ENCODE measurements at places on chromosomes 12 and 14. TPM values are rescaled to one million over a fixed set of nuclear protein-coding genes. Genes with fewer than 3 reads are reported as not detected.

TMEM229B gene
- total RNA-seq: 4.8 TPM

DNA sequence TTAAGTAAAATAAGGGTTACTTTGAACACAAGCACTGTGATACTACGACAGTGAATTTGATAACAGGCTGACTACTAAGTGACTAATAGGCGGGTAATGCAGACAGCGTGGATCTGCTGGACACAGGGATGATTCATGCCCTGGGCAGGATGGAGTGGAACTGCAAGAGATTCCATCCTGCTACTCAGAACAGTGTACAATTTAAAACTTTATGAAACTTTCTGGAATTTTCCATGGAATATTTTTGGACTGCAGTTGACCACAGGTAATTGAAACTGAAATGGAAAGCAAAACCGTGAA, 46.0 kb downstream of the YEATS4 start:
- H3K27me3 ChIP-seq: no peaks in the 10 kb centered on the region
- H3K27ac ChIP-seq: no peak overlapping the region
- H3K36me3 ChIP-seq: no peaks in the 10 kb centered on the region
- peak; percentile 75 for DNase-seq
- no peaks in the 10 kb centered on the region for H3K4me1 ChIP-seq

- H3K27ac ChIP-seq: no peak overlapping the region
- DNase-seq: no peak
- H3K27me3 ChIP-seq: no peaks in the 10 kb centered on the region
- no peaks in the 10 kb centered on the region for H3K4me1 ChIP-seq
- no peak overlapping the region for H3K4me3 ChIP-seq
- H3K36me3 ChIP-seq: no peaks in the 10 kb centered on the region
These were observed 13.0 kb upstream of the PSMD9 start for GRCh38 chr12:121875582-121875981.

DNA sequence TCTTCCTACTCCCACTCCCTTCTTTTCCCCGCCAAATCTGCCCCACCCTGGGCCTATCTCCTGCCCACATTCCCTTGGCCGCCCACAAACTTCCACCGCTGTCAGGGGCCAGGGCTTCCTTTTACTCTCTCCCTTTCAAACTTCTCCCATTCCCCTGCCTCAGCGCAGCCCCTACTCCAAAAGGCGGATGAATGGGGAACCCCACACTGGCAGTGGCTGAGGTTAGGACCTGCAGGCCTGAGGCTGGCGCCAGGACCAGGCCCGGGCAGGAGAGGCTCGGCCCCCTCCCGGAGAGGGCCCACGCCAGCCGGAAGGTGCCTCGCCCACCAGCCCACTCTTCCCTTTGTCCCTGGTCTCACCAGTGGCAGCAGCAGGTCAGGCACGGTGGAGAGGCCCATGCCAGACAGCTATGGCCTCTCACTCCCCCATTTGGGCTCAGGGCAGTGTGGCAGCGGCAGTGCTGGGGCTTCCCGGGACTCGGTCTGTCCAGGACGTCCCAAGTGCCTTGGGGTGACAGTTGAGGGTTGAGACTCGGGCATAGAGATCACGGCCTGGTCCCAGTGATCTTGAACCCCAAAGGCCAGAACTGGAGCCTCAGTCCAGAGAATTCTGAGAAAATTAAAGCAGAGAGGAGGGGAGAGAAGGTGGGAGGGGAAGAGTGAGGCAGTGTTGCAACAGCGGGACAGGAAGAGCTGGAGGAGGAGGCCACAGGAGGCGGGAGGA, at the start of gene TNFRSF1A:
Gene TNFRSF1A, minus strand, starts transcription at position 660 of the 723 bp plus-strand sequence. Its CDS starts 262 bp downstream, at position 398.
- peak within 1 kb of the TSS; percentile 32 for H3K4me3 ChIP-seq
- no peaks in the 10 kb centered on the region for H3K27me3 ChIP-seq
- no peak for DNase-seq
- no peaks in the 10 kb centered on the region for H3K36me3 ChIP-seq

- H3K27me3 ChIP-seq: no peaks in the 10 kb centered on the region
- peak overlapping the region; percentile 23 for H3K27ac ChIP-seq
- H3K36me3 ChIP-seq: peaks cover 6% of the 10 kb centered on the region
- H3K4me3 ChIP-seq: no peak overlapping the region
These were observed 118.0 kb downstream of the GCH1 start for GRCh38 chr14:54784657-54785056.

DNA sequence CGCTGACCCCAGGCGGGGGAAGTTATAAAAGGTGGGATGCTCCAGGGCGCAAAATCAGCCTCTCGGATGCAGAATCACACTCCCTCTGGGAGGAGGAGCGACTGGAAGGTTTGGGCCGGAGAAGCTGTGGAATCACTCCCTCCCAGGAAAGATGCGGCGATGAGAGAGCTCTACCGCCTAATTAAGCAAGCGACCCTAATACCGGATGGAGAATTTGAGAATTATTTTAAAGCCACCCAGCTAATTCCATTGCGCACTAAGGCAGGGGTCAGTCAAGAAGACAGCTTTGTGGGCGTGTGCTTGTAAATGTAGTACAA, 1.9 kb downstream of the COL2A1 start:
- H3K36me3 ChIP-seq: no peaks in the 10 kb centered on the region
- H3K27ac ChIP-seq: no peak overlapping the region
- DNase-seq: no peak
- no peak overlapping the region for H3K4me3 ChIP-seq
- H3K27me3 ChIP-seq: no peaks in the 10 kb centered on the region
- no peaks in the 10 kb centered on the region for H3K4me1 ChIP-seq

- H3K4me1 ChIP-seq: peaks cover 14% of the 10 kb centered on the region
- no peak overlapping the region for H3K4me3 ChIP-seq
- H3K27ac ChIP-seq: peak overlapping the region; percentile 84
- no peaks in the 10 kb centered on the region for H3K36me3 ChIP-seq
These were observed 201.6 kb upstream of the TMEM260 start for GRCh38 chr14:56378046-56378445.

GPN3 gene
- 14.5 TPM for total RNA-seq

DNA sequence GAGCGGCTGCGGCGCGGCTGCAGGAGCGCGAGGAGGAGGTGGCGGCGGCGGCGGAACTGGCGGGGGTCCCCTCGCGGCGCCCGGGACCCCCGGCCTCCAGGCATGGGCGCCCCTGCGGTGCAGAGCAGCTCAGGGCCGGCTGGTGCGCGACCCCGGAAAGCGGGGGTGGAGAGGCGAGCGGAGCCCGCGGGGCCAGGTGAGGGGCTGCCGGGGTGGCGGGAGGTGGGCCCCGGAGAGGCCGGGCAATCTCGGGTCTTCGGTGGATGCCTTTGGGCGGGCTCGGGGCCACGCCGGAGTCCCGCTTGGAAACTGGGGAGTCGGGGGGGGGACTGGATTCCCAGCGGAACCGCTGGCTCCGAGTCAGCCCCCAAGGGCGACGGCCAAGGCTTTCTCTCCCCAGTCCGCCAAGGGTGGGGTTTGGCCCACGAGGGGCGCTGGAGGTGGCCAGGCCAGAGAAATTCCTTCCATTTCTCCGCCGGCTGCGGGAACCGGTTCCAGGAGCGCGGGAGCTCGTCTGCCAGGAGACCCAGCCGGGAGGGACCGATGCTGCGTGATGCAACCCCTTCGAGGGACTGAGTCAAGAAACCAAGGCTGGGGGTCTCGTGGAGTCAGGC, 13.9 kb upstream of the NR4A1 start:
- H3K4me1 ChIP-seq: no peaks in the 10 kb centered on the region
- peak overlapping the region; percentile 91 for H3K27ac ChIP-seq
- H3K4me3 ChIP-seq: peak overlapping the region; percentile 87
- peak; percentile 85 for DNase-seq
- H3K36me3 ChIP-seq: no peaks in the 10 kb centered on the region

DNA sequence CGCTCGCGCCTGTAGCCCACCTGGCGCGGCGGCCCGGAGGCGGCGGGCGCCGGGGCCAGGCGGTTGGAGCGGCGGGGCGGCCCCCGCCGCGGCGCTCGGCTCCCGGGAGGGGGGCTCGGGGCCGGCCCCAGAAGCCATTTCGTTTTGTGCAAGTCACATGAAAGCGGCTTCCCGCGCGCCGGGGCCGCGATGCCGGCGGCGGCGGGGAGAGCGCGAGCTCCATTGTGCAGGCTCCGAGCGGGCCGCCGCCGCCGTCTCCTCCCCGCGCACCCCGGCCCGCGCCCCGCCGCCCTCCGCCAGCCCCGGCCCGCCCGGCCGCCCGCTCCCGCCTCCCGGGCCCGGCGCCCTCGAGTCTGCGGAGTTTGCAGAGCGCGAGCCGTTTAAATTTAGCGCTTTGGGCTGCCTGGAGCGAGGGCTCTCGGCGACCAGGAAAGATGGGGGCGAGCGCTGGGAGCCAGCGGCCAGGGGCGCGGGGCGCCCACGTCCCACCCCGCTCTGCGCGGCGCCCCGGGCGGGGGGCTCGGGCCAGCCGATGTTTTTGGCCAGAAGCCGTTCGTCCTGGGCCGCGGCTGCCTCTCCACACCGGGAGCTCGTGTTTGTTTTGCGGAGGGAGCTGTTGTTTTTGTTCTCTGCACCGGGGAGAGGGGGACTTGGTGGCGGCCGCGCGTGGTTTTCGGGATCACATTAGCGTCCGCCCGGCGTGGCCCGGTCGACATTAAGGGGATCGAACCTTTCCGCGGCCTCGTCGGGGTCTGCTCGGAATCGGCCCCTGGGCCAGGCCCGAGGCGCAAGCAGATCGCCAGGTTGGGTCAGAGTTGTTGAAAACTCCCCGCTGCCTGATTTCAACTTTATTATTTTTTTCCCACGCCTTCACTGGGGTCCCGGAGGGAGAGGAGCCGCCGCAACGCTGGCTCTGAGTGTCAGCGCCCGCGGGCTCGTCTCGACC, 982 bp downstream of the BCL7A start:
- H3K4me1 ChIP-seq: no peaks in the 10 kb centered on the region
- no peaks in the 10 kb centered on the region for H3K36me3 ChIP-seq
- peak overlapping the region; percentile 62 for H3K27ac ChIP-seq
- no peaks in the 10 kb centered on the region for H3K27me3 ChIP-seq
- peak overlapping the region; percentile 96 for H3K4me3 ChIP-seq

DNA sequence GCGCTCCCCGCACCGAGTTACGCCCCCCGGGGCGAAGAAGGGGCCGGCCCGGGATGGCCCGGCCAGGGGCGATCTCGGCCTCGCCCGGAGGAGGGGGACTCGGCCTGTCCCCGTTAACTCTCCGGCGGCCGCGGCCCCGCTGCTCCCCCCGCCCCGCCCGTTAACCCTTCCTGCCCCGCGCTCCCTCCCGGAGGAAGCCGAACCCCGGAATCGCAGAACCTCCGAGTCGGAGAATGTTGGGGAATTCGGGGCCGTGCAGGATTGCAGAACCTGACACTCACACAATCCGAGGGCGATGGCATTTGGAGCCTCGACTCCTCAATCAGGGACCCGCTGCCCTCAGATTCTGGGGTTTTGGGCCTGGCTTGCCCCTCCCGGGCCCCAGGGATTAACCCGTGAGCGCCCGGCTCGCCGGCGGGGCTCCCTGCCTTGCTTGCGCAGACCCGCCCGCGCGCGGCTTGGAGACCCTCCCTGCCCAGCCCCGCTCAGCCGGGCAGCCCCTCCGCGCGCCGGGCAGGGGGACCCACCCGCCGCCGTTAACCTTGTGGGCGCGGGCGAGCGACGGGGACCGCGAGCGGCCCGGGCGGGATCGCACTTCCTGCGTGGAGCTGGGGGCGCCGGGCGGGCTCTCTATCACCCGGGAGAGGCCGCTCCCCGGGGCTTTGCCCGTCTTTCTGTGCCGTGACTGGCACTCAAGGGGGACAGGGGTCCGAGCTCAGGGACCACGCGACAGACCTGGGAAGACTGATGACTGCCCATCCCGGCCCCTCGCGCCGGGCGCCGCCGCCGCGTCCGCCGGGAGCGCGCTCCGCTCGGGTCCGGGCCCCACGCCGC, 18.8 kb downstream of the BEGAIN start:
- DNase-seq: no peak
- no peak overlapping the region for H3K27ac ChIP-seq
- H3K36me3 ChIP-seq: no peaks in the 10 kb centered on the region
- no peaks in the 10 kb centered on the region for H3K27me3 ChIP-seq
- no peaks in the 10 kb centered on the region for H3K4me1 ChIP-seq

DNA sequence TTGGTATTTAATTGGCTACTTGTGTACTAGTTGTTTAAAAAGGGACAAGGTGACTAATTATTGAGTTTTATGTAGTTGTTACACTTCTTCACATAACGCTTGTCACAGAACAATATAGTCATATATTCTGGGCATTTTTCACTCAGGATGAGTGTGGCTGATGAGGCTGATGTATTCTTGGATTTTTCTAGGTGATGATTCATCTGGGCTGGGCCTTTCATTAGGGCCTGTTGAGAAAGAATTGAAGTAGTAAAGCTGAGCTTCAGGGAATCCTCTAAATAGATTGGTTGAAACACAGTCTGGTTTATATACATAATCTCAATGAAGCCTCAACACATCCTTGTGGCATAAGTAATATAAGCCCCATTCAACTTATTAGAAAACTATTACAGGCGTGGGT, 445.7 kb downstream of the DAD1 start:
- H3K27me3 ChIP-seq: no peaks in the 10 kb centered on the region
- no peaks in the 10 kb centered on the region for H3K36me3 ChIP-seq
- H3K27ac ChIP-seq: no peak overlapping the region
- no peak for DNase-seq

DNA sequence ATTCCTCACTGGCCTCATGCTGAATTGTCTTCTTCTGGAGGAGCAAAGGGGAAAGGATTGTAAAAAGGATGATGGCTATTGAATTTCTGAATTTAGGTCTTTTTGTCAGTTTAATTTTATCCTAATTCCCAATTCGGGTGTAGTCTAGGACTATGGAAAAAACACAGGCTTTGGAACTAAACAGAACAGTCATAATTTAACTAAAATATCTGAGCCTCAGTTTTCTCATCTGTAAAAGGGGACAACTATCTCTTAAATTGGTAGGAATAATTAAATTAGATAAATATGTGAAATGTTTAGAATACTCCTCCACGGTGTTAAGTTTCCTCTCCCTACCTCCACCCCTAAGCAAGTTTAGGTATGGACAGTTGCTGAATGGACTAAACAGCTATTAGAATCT, 3.2 kb upstream of the SP1 start:
- H3K27ac ChIP-seq: no peak overlapping the region
- no peaks in the 10 kb centered on the region for H3K4me1 ChIP-seq
- DNase-seq: no peak
- no peak overlapping the region for H3K4me3 ChIP-seq

RNFT2 gene
- total RNA-seq: 3.0 TPM

CD4 gene
- 40.6 TPM for total RNA-seq

GALNT8 gene
- total RNA-seq: 4.7 TPM

DNA sequence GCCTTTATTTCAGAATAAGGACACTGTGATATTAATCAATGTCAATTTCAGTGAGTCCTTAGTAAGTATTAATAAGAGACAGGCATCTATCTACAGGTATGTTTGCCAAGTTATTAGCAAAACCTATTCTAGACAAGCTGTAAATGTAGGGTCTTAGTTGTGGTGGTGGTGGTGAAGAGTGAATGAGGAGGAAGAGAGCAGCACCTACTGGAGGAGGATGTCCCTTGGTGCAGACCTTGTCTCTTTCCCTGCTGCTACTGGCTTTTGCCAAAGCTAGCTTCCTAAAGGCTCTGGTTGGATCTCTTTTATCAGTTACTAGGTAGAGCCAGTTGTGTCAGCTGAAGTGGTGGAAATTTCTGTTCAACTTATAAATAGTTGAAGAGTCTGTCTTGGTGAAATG, 304.8 kb upstream of the ATP2B1 start:
- no peak for DNase-seq
- H3K4me3 ChIP-seq: no peak overlapping the region
- no peaks in the 10 kb centered on the region for H3K27me3 ChIP-seq
- H3K4me1 ChIP-seq: no peaks in the 10 kb centered on the region

KRT73 gene
- not detected for total RNA-seq

OTX2 gene
- not detected for total RNA-seq

JAG2 gene
- total RNA-seq: 15.0 TPM

- H3K27ac ChIP-seq: no peak overlapping the region
- no peaks in the 10 kb centered on the region for H3K27me3 ChIP-seq
- no peak for DNase-seq
These were observed 554.9 kb upstream of the LRFN5 start for GRCh38 chr14:41051801-41052200.

- no peak for DNase-seq
- no peaks in the 10 kb centered on the region for H3K4me1 ChIP-seq
- H3K4me3 ChIP-seq: no peak overlapping the region
- H3K27me3 ChIP-seq: no peaks in the 10 kb centered on the region
- H3K36me3 ChIP-seq: peaks cover 8% of the 10 kb centered on the region
- H3K27ac ChIP-seq: no peak overlapping the region
These were observed 1.7 kb upstream of the GPD1 start for GRCh38 chr12:50102131-50102531.
